SK-MEL-5 (cell line): ENCODE measurements at places on chromosomes 2 and 18. TPM values are rescaled to one million over a fixed set of nuclear protein-coding genes. Genes with fewer than 3 reads are reported as not detected.

NLRC4 gene
- 0.03 TPM in 1 of 2 replicates, not detected in the other for total RNA-seq

SP3 gene
- total RNA-seq: 63.4 and 69.8 TPM in 2 replicates

ADNP2 gene
- total RNA-seq: 13.3 and 14.3 TPM in 2 replicates

SLC23A3 gene
- total RNA-seq: 0.13 and 0.34 TPM in 2 replicates

L3MBTL4 gene
- total RNA-seq: 2.0 and 2.2 TPM in 2 replicates

VAMP8 gene
- 48.2 and 51.9 TPM in 2 replicates for total RNA-seq

GLI2 gene
- 0.16 and 0.24 TPM in 2 replicates for total RNA-seq

TPO gene
- total RNA-seq: not detected in 2 replicates

SAG gene
- not detected in 2 replicates for total RNA-seq
